Fibroblast of the aortic adventitia (primary cell): ENCODE measurements at places on chromosomes 6 and 20. TPM values are rescaled to one million over a fixed set of nuclear protein-coding genes. Genes with fewer than 3 reads are reported as not detected.

- no peak for DNase-seq
Measured at GRCh38 chr6:55897346-55897745, 22.0 kb upstream of the BMP5 start.

COL9A1 gene
- not detected in 2 replicates for total RNA-seq

GRCh38 chr20:55513954-55514353, 491.4 kb downstream of the CBLN4 start:
- no peak for DNase-seq

- DNase-seq: no peak
Measured at GRCh38 chr6:98037571-98037970, 754.6 kb upstream of the MMS22L start.

CYP39A1 gene
- 0.63 and 4.7 TPM in 2 replicates for total RNA-seq

DNA sequence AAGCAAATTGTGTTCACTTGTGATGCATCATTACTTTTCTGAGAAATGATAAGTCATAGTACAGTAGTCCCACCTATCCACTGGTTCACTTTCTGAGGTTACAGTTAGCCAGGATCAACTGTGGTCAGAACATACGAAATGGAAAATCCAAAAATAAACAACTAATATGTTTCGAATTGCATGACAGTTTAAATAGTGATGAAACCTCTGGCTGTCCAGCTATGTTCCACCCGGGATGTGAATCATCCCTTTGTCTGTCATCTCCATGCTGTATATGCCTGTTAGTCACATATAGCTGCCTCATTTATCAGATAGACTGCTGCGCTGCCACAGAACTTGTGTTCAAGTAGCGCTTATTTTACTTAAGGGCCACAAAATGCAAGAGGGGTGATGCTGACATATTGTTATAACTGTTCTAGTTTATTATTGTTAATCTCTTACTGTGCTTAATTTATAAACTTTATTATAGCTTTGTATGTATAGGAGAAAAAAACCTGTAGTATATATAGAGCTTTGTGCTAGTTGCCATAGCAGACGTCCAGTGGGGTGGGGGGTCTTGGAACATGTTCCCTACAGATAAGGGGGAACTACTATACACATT, 29.2 kb downstream of the AFDN start:
- DNase-seq: peak; percentile 93

DNA sequence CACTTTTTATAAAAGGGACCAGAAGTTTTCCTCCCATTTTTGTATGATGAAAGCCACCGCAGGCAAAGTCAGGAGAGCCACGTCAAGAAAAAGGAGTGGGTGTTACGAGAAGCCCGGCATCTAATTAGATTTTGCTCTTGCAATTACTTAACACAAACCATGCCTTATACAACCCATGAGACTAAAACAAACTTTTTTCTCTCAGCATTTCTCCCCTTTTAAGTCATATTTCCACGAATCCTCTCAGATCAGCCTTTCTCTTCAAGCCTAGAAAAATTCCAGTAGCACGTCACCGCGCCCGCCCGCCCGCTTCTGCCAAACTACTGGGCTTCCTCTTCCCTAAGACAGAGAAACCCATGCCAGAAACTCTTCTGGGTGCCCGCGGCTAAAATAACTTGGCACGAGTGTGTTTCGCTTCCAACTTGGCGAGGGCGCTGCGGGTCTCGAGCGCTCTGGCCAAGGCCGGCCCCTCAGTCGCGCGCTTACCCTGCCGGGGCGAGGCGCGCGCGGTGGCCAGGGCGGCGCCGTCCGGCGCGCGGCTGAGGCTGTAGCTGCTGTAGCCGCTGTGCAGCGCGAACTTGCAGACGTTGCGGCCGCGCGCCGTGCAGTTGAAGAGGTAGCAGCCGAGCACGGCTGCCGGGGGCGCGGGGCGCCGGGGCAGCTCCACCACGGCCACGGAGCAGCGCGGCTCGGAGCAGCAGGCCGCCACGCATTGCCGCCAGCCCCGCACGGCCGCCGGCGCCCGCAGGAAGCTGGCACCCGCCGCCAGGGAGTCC, 1.0 kb downstream of the LRP11 start:
- peak; percentile 73 for DNase-seq

DNA sequence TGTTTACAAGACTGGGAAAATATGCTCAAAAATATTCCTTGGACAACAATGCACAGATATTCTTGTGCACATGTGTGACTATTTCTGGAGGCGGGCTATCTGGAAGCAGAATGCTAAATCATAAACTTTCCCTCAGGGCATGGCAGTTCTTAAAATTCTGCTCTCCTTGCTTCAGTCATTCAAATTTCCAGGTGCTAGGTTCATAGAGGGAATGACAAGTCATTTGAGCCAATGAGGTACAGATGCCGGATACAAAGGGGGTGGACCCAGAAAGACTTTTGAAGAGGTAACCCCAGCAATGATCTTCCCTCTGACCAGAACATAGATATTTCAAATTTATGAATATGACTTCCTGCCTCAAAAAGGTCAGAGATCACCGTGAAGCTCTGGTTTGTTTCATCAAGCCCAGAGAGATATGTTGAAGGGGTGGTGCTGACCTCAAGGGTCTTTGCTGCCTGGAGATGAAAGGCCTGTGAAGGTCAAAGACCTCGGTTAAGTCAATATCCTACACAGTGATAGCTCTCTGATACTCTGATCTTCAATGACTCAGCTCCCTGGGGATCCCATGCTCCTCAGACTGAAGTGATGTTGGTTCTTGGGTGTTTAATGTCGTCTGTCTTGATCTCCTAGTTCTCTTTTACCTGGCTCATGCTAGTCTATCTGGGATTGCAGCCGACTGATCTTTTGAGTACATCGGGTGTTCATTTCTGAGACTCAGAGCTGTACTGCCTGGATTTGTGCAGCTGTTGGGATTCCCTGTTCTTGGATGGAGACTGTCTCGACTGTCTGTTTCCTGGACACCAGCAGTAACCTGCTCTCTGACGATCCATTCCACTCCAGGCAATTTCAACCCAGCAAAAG, 47.5 kb upstream of the TSHZ2 start:
- DNase-seq: no peak
